ENCODE measurements at places on chromosomes 1 and 21.

DNA sequence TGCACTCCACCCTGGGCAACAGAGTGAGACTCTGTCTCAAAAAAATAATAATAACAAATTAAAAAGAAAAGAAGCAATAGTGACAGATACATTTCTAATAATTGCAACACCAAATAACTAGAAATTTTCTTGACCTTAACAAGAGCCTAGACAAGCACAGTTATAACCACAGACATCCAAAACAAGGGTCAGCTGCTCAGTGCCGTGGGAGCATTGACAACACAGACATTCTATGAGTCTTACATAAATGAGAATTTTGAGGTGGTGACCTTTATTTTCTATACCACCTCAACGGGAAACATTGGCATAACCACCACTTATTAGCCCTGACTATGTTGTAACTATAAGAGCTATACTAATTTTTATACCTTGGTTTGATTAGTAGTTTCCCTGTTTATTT lies 156.1 kb downstream of the NR5A2 start:
- no peak for DNase-seq

DNA sequence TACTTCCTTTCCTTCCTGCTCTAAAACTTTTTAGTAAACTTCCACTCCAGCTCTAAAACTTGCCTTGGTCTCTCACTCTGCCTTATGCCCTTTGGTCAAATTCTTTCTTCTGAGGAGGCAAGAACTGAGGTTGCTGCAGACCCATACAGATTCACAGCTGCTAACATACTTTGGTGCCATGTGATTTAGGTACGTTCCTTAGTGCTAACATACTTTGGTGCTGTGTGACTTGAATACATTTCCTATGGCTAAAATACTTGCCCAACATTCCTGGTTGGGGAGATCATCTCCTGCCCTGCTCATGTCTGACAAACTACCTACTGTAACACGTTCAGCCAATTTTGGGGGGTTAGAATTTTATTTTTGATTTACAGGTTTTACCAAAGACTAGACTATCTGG lies 6.8 kb upstream of the ZBTB40 start:
- no peak for DNase-seq

DNA sequence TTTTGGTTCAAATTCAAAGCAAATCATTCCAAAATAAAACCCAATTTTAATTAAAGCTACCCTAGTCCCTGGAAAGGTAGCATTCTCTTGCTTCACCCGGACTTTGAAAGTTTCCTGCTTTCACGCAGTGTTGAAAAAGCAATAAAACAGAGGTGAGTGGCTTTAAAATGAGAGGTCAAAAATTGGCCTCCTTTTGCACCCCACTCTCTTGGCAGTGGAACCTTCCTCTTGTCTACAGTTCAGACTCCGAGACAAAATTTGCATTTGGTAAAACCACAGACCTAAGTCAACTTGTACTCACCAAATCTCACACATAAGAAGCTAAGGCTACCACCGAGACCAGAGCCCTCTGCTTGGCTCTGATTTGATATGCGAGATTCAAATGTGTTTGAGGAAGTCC lies 252.7 kb downstream of the TTLL7 start:
- no peak for DNase-seq

DNA sequence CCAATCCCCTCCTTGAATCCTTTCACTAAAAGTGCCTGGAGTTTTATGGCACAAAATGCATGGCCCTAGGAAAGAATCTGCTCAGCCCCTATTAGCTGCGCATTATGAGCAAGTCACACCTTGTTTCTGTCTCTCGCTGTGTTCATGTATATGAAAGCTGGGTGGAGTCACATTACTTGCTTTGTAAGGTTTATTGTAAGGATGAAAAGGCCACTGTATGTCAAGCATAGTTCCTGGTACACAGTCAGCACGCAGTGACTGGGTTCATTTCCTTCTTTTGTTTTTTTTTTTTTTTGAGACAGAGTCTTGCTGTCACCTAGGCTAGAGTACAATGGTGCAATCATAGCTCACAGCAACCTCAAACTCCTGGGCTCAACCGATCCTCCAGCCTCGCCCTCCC lies 6.7 kb upstream of the SLC9A1 start:
- DNase-seq, result no peak

Data from T47D (cell line).